NCI-H2081 (cell line): ENCODE measurements at places on chromosomes 4 and X.

DNA sequence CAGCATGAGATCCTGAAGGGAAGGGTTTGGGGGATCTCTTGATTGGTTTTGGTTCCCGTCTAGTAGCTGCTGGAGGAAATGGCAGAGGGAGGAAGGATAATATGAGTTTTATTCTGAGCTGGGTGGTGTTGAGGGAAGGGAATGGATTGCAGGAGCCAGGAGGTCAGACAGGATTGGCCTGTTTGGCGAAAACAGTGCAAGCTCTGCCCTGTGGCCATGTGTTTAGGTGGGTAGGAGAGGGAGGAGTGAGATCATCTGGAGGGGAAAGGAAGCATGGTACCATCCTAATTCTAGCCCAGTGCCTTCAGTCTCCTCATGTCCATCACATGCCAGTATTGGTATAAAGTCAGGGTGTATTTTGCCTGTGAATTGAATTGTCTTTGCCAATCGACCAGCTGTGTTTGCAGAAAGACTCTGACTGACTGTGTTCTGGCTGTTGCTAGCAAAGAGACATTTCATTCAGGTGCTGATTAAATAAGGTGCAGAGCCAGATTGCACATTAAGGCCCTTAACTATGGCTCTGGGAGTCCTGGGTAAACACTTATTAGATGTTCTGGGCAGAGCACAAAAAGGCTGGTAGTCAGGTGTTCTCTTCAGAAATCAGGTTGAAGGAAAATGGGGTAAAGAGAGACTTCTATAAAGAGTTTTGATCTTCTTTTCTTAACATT is 10.0 kb downstream of the TMEM164 start:
- peak; percentile 92 for DNase-seq

DNA sequence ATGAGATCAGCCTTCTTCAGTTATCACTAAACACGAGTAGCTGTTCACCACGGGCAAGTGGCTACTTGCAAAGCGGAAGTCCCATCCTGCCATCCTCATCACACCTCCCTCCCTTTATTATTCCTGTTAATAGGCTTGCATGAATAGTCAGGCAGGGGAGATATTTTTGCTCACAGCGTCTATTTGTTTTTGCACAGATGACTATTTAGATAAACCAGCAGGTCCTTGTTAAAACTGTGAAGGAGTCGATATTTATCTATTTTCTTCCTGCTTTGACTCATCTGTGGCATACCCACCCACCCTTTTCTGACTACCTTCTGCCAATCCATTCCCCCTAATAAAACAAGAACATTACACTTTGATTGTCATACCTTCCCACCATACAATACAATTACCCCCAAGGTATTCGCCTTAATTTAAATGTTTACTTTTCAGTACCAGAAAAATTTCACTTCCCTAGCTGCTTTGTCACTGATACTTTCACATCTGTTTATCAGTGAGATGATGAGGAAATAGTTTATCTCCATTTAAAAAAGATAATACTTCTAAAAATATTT is 96.6 kb upstream of the BANK1 start:
- peak; percentile 29 for DNase-seq

GRCh38 chrX:30313322-30313721 is 4.1 kb upstream of the NR0B1 start:
- no peak for DNase-seq

- DNase-seq, result no peak
Measured at GRCh38 chrX:84216881-84217280, 28.9 kb upstream of the RPS6KA6 start.
